ENCODE measurements at places on chromosomes 5 and 9. TPM values are rescaled to one million over a fixed set of nuclear protein-coding genes. Genes with fewer than 3 reads are reported as not detected.

Gene GFI1B
- total RNA-seq = not detected

Gene ANKHD1
- total RNA-seq = 156 TPM

Gene OR1J2
- not detected for total RNA-seq

Gene OTP
- total RNA-seq = not detected

Gene TSSK1B
- not detected for total RNA-seq

Gene SOWAHA
- total RNA-seq = not detected

Gene C9orf50
- total RNA-seq = not detected

Gene FOXD4L4
- 0.55 TPM for total RNA-seq

Gene HRCT1
- not detected for total RNA-seq

Gene SLIT3
- total RNA-seq = not detected

DNA sequence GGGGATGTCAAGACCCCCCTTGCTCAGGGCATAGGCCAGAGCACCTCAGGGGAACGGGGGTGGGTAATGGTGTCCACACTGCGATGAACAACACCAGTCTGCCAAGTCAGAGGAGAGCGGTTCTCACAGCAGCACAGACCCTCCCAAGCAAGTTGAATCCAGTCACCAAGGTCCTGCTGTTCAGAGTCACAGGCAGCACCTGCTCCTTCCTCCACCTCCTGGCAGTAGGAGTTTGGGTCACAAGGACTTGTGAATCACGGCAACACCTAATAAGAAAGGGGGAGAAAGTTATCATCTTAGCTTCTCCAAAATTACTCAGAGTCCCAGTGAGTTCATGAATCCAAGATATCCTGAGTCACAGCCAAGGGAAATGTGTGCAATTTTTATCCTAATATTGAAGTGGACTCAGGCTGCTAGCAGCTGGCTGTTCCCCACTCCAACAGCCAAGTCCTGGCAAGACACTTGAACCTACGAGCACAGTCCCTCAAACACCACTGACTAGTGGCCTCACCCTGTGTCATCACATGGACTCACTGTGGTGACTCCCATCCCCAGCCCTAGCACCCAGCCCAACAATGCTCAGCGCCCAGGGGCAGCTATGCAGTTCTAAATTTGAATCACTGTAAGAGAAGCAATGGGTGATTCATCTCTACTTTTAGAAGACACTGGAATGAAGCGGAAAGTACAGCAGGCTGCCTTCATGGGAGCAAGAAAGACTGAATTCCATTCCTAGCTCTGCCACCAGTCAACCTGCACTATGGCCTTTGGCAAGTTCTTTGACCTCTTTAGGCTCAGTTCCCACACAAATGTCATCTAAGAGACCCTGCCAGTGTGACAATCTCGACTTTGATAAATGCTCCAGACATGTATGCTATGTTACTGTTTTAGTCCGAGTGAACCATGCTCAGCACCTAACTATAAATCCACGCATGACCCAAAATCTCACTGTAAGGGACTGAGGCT, 113.7 kb downstream of the KLHL3 start:
- H3K27ac ChIP-seq = no peak overlapping the region
- DNase-seq = no peak
- H3K27me3 ChIP-seq = no peaks in the 10 kb centered on the region
- peaks cover 5% of the 10 kb centered on the region for H3K36me3 ChIP-seq
- no peak overlapping the region for H3K4me3 ChIP-seq

- H3K27ac ChIP-seq = no peak overlapping the region
- peaks cover 32% of the 10 kb centered on the region for H3K27me3 ChIP-seq
- H3K4me3 ChIP-seq = no peak overlapping the region
- DNase-seq = no peak
- no peaks in the 10 kb centered on the region for H3K4me1 ChIP-seq
- H3K36me3 ChIP-seq = no peaks in the 10 kb centered on the region
Measured at GRCh38 chr9:89892920-89893319, 288.1 kb downstream of the GADD45G start.

DNA sequence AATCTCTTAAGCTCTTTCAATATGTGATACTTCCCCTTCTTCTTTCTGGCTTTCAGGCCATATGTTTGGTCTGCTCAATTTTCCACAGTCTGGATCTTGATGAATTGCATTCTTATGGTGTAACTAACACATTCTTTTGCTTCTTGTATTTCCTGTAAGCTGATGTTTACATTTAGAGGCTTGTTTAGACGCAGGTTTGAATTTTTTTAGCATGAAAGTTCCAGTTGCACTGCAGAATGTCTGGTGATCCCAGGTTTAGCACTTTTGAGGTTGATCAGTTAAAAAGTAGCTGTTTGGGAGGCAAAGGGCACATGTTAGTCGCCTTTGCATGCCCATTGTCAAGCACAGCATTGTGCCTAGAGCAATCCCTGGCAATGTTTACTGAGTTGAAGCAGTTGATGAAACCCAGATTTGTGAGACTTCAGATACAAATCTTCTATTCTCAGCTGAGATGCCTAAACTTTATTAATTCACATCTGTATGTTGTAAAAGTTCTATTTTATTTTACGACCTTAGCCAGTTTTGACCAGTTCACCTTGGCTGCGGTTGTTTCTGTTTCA, 59.6 kb upstream of the SPATA31C2 start:
- DNase-seq = no peak
- H3K27me3 ChIP-seq = peaks cover 26% of the 10 kb centered on the region
- no peak overlapping the region for H3K27ac ChIP-seq
- H3K36me3 ChIP-seq = no peaks in the 10 kb centered on the region

DNA sequence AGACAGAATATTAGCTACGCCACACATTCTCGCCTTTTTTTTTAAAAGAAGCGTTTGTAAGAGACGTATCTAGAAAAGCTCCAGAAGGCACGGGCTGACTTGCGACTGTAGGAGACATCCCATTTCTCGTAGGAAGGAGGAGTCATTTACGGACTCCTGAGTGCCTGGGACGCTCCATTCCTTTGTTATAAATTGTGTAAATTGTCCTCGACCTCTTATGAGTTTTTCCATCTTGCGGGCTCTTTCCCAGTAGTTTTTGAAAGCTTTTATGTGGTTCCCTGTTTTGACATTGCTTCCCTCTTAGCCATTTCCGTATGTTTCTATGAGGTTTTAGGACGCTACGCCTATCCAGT, 1.0 kb downstream of the RABL6 start:
- H3K4me1 ChIP-seq = peaks cover 41% of the 10 kb centered on the region
- no peak for DNase-seq
- no peaks in the 10 kb centered on the region for H3K27me3 ChIP-seq
- H3K4me3 ChIP-seq = peak overlapping the region; percentile 82
- H3K36me3 ChIP-seq = peaks cover 15% of the 10 kb centered on the region

DNA sequence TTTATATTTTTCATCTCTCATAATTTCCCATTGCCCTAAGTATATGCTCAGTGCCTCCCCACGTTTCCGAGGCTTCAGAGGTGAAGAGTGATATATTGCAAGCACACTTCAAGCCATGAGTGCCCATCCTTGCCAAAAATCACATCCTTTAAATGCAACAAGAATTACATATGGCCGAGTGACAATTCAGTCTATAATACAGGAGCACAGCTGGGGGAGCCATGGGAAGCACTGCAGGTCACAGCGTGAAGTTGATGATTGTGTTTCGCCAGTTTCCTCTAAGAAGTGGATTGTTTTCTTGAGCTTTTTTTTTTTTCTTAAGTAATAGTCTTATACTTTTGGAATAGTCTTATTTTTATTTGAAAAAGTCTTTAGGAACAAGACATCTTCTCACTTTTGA, 61.1 kb downstream of the MTRR start:
- H3K4me3 ChIP-seq = no peak overlapping the region
- no peak for DNase-seq
- H3K36me3 ChIP-seq = no peaks in the 10 kb centered on the region
- peaks cover 1% of the 10 kb centered on the region for H3K4me1 ChIP-seq

DNA sequence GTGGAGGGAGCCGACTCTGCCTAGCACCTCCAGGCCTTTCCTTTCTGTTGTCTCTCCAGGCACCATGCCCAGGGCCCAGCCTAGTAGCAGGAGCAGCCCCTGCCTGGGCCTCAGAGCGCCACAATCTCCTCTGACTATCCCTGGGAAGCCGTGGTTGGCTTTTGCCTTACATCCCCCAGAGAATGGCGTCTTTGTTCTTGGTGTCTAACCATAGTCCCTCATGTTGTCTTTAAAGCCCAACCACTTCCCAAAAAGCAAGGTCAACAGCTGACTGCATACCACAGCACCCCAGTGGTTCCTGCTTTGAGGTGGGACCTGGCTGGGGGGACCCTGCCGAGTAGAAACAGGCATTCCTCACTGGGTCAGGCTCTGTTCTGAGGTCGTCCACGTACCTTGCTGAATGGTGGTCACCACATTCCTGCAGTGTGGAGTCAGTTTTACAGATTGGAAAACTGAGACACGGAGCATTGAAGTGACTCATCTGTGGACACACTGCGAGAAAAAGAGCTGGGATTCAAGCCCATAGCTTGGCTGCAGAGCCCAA, 13.7 kb upstream of the CERCAM start:
- H3K27me3 ChIP-seq = peaks cover 37% of the 10 kb centered on the region
- DNase-seq = no peak
- no peaks in the 10 kb centered on the region for H3K36me3 ChIP-seq

GRCh38 chr5:134143944-134144941, 29.8 kb downstream of the TCF7 start:
- H3K4me1 ChIP-seq = peaks cover 32% of the 10 kb centered on the region
- H3K27ac ChIP-seq = peak overlapping the region; percentile 25
- no peaks in the 10 kb centered on the region for H3K27me3 ChIP-seq
- DNase-seq = no peak
- no peak overlapping the region for H3K4me3 ChIP-seq

- no peak overlapping the region for H3K27ac ChIP-seq
- no peaks in the 10 kb centered on the region for H3K27me3 ChIP-seq
- no peak for DNase-seq
- peaks cover 30% of the 10 kb centered on the region for H3K4me1 ChIP-seq
- no peak overlapping the region for H3K4me3 ChIP-seq
Measured at GRCh38 chr5:140561753-140562523, 2.5 kb downstream of the APBB3 start.

DNA sequence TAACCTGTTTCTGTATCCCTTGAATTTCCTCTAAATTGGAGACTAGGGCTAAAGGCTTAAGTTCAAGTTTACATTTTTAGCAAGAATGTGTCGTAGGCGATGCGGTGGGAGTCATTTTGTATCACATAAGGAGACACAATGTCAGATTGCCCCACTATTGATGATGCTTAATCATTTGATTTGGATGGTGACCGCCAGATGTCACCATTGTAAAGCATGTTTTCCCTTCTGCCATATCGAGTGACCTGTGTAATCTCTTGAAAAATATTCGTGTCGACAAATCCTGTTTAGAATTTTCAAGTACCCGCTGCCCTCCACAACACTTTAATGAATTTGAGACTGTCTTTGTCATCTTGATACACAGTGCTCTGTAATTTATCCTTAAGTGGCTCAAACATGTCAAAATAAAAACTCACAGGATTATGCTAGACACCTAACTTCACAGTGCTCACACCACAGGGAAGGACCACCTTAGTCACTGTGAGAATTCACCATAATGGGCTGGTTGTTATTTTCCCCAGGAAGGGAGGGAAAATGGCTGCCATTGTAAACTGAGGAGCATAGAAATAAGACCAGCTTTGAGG, 34.5 kb upstream of the SLC46A2 start:
- H3K4me1 ChIP-seq = peaks cover 4% of the 10 kb centered on the region
- H3K36me3 ChIP-seq = no peaks in the 10 kb centered on the region
- peaks cover 17% of the 10 kb centered on the region for H3K27me3 ChIP-seq

GRCh38 chr5:64206653-64207052, 41.0 kb downstream of the RNF180 start:
- no peak overlapping the region for H3K4me3 ChIP-seq
- no peak for DNase-seq
- no peaks in the 10 kb centered on the region for H3K4me1 ChIP-seq
- H3K27ac ChIP-seq = no peak overlapping the region
- H3K36me3 ChIP-seq = no peaks in the 10 kb centered on the region

DNA sequence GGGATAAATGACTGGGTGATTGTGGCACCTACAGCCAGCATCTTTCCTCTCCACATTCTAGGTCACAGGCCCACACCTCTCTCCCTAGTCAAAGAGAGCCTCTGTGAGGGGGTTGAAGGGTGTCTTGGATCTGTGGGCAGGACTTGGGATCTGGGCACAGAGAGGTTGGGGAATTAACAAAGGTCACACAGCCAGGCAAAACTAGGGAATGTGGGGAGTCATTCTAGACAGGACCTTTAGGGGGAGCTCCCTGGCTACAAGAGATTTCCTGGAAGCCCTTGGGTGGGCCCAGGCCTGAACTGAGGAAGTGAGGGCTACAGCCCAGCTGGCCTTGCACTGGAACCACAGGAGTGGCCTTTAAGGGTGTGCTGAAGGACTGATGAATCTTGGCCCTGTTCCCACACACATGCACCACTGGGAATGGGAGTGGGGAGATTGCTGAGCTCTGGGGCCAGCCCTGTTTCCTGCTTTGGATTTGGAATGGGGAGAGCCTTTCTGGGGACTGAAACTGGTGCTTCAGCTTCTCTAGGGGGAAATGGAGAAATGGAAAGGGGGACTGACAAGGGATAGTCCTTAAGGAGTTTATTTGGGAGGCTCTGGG, 12.4 kb upstream of the CXXC5 start:
- H3K27me3 ChIP-seq = no peaks in the 10 kb centered on the region
- H3K36me3 ChIP-seq = peaks cover 7% of the 10 kb centered on the region
- H3K4me3 ChIP-seq = peak overlapping the region; percentile 68
- H3K27ac ChIP-seq = peak overlapping the region; percentile 90
- H3K4me1 ChIP-seq = peaks cover 36% of the 10 kb centered on the region

- no peak overlapping the region for H3K27ac ChIP-seq
- H3K4me1 ChIP-seq = no peaks in the 10 kb centered on the region
- H3K27me3 ChIP-seq = no peaks in the 10 kb centered on the region
- H3K36me3 ChIP-seq = no peaks in the 10 kb centered on the region
Measured at GRCh38 chr5:117794847-117795246, 1193.5 kb downstream of the DTWD2 start.
